ENCODE measurements at places on chromosomes 11 and 22.
A peak's percentile ranks its signal among the peaks of the same experiment; 100 is the strongest.

GRCh38 chr11:93031386-93031785, 61.9 kb downstream of the MTNR1B start:
- DNase-seq, result no peak

DNA sequence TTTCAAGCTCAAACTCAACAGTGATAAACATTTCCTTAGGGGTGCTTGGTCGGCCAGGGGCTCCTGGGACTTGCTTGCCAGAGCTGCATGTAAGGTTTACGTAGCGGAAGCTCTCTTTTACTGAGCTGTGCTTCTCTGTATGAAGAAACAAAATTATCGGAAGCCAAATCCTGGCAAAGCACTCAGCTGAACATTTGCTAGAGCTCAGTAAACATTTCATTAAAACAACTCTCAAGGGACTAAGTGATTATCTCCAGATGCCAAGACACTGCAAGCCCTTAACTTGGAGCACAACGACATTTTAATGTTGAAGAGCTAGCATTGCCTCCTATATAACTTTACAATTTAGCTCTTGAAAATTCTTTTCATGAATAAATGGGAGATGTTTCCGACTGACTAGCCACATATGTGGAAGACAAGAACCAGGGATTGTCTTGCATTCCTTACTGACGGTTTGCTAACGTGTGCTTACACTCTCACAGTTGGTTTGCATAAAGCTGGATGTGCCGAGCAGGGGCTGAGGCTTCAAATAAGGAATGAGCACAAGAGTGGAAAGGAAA, 43.4 kb downstream of the SCUBE2 start:
- peak; percentile 86 for DNase-seq

GRCh38 chr11:15903246-15903645, 453.1 kb downstream of the SOX6 start:
- DNase-seq, result no peak

DNA sequence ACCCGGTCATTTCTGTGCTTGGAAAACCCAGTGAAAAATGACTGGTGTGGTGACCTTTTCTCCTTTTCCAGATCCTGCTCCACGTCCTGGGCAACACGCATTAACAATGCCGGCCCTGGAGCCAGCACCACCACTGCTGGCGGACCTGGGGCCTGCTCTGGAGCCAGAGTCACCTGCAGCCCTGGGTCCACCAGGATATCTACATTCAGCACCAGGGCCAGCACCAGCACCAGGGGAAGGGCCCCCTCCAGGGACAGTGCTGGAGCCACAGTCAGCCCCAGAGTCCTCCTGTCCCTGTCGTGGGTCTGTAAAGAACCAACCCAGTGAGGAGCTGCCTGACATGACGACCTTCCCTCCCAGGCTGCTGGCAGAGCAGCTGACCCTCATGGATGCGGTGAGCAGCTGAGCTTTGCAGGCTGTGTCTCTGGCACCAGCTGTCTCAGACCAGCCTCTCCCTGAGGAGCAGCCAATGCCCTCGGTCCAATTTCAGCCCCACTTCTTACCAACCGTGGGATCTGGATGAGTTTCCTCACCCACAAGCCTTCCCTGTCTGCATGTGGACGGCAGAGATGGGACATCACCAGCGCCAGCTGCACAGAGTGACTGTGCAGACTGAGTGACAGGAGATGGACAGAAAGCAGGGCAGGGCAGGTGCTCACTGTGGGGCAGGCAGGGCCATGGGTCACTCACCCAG, 1.9 kb downstream of the RGL4 start:
- DNase-seq, result no peak

DNA sequence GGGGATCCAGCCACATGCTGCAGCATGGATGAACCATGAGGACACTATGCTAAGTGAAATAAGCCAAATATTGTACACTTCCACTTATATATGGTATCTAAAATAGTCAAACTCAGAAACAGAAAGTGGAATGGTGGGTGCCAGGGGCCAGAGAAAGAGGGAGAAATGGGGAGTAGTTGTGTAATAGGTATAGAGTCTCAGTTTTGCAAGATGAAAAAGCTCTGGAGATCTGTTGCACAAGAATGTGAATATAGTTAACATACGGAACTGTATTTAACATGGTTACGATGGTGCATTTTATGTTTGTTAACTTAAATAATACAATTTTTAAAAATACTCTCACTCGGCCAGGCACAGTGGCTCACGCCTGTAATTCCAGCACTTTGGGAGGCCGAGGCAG, 21.2 kb downstream of the GDPD5 start:
- DNase-seq, result no peak
